Stomach (tissue), 19 donors: ENCODE measurements at places on chromosomes 7 and 10. TPM values are rescaled to one million over a fixed set of nuclear protein-coding genes. Genes with fewer than 3 reads are reported as not detected.

Gene SGPL1
- 7.6 TPM for polyA plus RNA-seq

Gene ACSM6
- polyA plus RNA-seq: 7.5 TPM

Gene GIMAP7
- polyA plus RNA-seq: 14.8 TPM

Gene VAX1
- not detected for polyA plus RNA-seq

Gene ATXN7L1
- 5.2 TPM for polyA plus RNA-seq

Gene CAV2
- polyA plus RNA-seq: 18.0 TPM

DNA sequence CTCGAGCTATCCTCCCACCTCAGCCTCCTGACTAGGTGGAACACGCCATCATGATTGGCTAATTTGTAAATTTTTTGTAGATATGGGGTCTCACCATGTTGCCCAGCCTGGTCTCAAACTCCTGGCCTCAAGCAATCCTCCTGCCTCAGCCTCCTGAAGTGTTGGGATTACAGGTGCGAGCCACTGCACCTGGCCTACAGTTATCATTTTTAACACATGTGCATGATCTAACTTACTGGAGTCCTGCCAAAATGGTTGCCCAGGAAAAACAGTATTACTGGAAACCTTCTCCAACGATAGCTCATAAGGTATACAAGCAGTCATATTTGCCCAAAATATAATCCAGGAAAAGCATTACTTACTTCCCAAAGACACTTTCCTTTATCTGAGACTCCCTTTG is 20.2 kb downstream of the MRPL32 start:
- DNase-seq: no peak

DNA sequence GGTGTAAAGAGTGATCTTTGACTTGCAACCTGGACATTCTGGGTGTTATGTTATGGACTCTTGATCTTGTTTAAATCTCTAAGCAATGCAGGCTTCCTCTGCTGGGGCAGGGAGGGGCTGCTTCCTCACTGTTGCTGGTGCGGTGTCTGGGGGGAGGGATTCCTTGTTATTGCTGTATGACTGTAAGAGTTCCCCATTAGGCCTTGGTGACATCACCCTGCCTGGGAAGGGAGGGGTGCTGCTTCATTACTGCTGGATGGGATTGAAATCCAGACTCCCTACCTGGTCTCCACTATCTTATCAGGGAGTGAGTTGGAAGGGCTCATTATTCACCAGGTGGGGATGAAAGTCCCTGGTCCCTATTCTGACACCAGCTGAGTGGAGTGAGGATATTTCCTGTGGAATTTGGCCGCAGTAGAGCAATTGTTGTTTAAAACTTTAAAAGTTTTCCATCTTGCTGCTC is 8.8 kb downstream of the OGDH start:
- DNase-seq: peak; percentile 81

DNA sequence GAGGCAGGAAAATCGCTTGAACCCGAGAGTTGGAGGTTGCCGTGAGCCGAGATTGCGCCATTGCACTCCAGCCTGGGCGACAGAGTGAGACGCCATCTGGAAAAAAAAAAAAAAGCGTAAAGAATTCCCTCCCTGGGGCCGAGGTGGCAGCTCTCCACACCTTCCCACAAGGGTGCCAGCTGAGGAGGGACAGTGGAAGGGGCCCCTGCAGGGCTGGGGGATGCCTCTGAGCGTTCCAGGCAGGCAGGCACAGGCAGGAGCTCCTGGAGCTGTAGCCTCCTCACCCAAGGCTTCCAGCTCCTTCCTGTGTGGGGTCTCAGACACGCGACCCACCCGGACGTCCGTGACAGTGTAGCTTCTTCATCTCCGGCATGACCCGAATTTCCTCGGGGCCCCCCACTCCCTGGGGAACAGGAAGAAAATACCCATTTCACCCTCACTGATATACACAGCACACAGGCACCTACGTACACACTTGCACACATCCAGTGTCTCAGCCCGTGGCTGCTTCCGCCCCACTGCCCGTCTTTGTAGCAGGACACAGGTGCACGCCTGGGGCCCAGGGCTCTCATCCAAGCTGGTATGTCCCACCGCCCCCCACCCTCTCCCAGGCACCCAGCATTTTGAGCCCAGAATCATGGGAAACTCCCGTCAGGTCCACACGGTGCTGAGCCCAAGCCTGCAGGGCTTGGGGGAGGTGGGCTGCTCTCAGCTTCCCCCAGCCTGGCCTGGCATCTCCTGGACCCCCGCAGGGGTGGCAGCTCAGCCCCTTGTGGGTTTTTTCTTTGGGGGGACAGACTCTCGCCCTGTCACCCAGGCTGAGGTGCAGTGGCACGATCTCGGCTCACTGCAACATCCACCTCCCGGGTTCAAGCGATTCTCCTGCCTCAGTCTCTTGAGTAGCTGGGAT is 25.7 kb downstream of the GRIFIN start:
- DNase-seq: no peak

GRCh38 chr10:24518411-24518810 is 205.3 kb downstream of the ARHGAP21 start:
- DNase-seq: no peak

DNA sequence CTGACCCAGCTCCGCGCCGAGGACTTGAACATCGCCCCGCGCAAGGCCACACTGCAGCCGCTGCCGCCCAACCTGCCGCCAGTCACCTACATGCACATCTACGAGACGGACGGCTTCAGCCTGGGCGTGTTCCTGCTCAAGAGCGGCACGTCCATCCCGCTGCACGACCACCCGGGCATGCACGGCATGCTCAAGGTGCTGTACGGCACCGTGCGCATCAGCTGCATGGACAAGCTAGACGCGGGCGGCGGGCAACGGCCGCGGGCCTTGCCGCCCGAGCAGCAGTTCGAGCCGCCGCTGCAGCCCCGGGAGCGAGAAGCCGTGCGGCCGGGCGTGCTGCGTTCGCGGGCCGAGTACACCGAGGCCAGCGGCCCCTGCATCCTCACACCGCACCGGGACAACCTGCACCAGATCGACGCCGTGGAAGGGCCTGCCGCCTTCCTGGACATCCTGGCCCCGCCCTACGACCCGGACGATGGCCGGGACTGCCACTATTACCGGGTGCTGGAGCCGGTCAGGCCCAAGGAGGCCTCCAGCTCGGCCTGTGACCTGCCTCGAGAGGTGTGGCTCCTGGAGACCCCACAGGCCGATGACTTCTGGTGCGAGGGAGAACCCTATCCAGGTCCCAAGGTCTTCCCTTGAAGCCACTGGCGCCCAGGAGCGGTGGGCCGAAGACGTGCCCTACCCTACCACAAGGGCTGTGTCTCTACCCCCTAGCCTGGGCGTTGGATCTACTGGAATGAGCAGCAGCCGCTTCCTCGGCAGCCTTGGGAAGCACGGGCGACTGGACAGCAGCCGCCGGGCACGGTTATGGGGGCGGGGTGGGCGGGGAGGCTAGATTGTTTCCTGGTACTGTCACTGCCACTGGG is 945 bp downstream of the ADO start:
- peak; percentile 60 for DNase-seq

DNA sequence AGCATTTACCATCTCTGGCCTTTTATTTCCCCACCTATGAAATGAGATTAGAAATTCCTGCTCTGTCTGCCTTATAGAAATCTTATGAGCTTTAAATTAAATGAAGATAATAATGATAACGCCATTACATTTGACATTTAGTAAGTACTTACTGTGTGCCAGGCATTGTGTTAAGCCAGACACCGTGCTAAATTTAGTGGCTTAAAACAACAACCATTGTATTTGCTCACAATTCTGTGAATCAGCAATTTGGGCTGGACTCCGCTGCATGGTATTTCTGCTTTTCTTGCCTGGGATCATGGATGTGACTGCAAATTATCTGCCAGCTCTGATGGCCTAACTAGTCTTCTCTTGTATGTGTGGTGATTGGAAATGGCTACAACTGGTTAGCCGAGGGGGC is 56.4 kb upstream of the CCDC6 start:
- DNase-seq: no peak

DNA sequence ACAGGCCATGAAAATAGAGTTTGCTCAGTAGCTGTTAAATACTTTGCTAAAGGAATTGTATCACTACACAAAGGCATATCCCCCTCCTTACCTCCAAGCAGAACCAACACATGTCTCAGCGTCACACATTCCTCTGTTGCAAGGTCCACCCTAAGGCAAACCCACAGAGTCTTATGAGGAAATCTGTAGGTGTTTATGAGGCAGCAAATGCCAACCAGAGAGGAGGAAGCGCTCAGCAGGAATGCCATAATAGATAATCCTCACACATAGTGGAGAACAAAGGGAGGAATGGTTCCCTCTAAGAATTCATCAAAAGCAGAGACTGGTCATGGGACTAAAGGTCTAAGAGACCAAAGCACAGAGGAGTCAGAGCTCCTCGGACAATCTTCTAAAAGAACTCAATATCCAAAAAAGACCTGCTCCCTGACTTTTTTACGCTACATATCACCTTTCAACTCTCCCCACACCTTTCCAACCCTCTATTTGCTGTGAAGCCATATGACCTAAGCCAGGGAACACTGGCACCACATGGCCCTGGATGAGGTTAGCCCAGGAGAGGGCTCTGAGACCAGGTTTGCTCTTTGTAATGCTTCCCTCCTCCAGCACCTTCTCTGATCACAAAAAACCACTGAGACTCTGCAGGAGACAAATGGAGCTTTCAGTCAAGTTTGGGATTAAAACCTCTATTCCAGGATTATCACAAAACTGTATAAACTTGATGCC is 7.3 kb downstream of the SLC25A13 start:
- no peak for DNase-seq

DNA sequence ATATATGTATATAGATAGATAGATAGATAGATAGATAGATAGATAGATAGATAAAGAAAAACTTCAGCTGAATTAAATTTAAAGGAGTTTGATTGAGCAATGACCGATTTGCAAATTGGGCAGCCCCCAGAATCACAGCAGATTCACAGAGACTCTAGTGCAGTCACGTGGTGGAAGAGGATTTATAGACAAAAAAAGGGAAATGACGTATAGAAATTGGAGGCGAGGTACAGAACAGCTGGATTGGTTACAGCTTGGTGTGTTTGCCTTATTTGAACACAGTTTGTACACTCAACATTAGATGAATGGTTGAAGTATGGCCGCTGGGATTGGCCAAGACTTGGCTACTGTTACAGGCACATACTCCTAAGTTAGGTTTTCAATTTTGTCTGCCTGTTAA is 8.2 kb upstream of the PODXL start:
- DNase-seq: no peak

GRCh38 chr10:26528715-26529393 is 90.7 kb downstream of the APBB1IP start:
- no peak for DNase-seq
